ENCODE measurements at places on chromosomes 5 and 9.
A peak's percentile ranks its signal among the peaks of the same experiment; 100 is the strongest.

GRCh38 chr5:672329-673160, 20.6 kb downstream of the TPPP start:
- peaks cover 2% of the 10 kb centered on the region for H3K36me3 ChIP-seq
- peak overlapping the region; percentile 52 for H3K4me3 ChIP-seq
- H3K27ac ChIP-seq, result peak overlapping the region; percentile 95
- DNase-seq, result peak; percentile 71
- peaks cover 13% of the 10 kb centered on the region for H3K4me1 ChIP-seq
- peaks cover 9% of the 10 kb centered on the region for H3K27me3 ChIP-seq

GRCh38 chr5:7763621-7764072, 87.3 kb downstream of the CFAP90 start:
- DNase-seq, result no peak
- no peak overlapping the region for H3K4me3 ChIP-seq
- H3K36me3 ChIP-seq, result no peaks in the 10 kb centered on the region
- H3K27ac ChIP-seq, result no peak overlapping the region

DNA sequence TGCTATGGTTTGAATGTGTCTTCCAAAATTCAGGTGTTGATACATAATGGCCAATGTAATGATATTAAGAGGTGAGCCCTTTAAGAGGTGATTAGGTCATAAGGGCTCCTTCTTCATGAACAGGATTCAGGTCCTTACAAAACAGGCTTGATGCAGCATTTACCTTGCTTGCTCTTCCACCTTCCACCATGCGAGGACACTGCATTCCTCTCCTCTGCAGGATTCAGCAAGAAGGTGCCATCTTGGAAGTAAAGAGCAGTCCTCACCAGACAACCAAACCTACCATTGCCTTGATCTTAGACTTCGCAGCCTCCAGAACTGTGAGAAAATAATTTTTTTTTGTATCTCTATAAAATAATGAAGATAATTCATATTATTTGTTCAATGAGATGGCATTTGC, 314.0 kb upstream of the SMARCA2 start:
- DNase-seq, result no peak
- H3K36me3 ChIP-seq, result no peaks in the 10 kb centered on the region
- H3K27ac ChIP-seq, result no peak overlapping the region
- no peak overlapping the region for H3K4me3 ChIP-seq
- H3K4me1 ChIP-seq, result no peaks in the 10 kb centered on the region

- H3K27ac ChIP-seq, result no peak overlapping the region
- peaks cover 40% of the 10 kb centered on the region for H3K4me1 ChIP-seq
- DNase-seq, result no peak
Observed at GRCh38 chr5:157855404-157855994, 3.4 kb downstream of the CLINT1 start.

- no peak for DNase-seq
- H3K27me3 ChIP-seq, result peaks cover 3% of the 10 kb centered on the region
- H3K4me3 ChIP-seq, result no peak overlapping the region
- no peak overlapping the region for H3K27ac ChIP-seq
- no peaks in the 10 kb centered on the region for H3K4me1 ChIP-seq
- no peaks in the 10 kb centered on the region for H3K36me3 ChIP-seq
Observed at GRCh38 chr5:102830241-102830640, 75.1 kb downstream of the PAM start.

- H3K4me3 ChIP-seq, result no peak overlapping the region
- H3K4me1 ChIP-seq, result no peaks in the 10 kb centered on the region
- DNase-seq, result no peak
- no peaks in the 10 kb centered on the region for H3K27me3 ChIP-seq
- H3K36me3 ChIP-seq, result no peaks in the 10 kb centered on the region
- H3K27ac ChIP-seq, result no peak overlapping the region
Observed at GRCh38 chr5:86879086-86879485, 261.3 kb downstream of the COX7C start.

DNA sequence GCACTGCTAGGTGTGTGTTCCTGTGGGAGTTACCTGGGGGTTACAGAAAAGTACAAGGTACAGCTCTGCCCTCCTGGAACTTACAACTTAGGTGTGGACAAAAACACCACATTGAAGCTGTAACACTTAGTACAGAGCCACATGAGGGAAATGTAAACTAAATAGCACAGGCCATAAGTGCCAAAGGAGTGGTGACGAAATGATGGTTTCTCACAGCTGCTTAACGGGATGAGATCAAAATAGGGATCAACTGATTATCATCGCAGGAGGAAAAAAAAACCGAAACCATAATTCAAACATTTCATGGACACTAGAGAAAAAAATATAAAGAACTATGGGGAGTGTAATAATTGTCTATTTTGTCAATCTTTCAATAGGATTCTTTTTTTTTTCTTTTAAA, 5.9 kb downstream of the LIX1 start:
- peaks cover 2% of the 10 kb centered on the region for H3K27me3 ChIP-seq
- no peak overlapping the region for H3K4me3 ChIP-seq
- H3K4me1 ChIP-seq, result peaks cover 6% of the 10 kb centered on the region
- no peaks in the 10 kb centered on the region for H3K36me3 ChIP-seq
- DNase-seq, result no peak
- H3K27ac ChIP-seq, result no peak overlapping the region

- no peak overlapping the region for H3K4me3 ChIP-seq
- H3K4me1 ChIP-seq, result no peaks in the 10 kb centered on the region
- peaks cover 11% of the 10 kb centered on the region for H3K36me3 ChIP-seq
- no peak for DNase-seq
- H3K27ac ChIP-seq, result no peak overlapping the region
- no peaks in the 10 kb centered on the region for H3K27me3 ChIP-seq
Observed at GRCh38 chr5:118857700-118858099, 130.6 kb downstream of the DTWD2 start.

- H3K36me3 ChIP-seq, result no peaks in the 10 kb centered on the region
- DNase-seq, result no peak
- H3K27ac ChIP-seq, result no peak overlapping the region
- no peaks in the 10 kb centered on the region for H3K4me1 ChIP-seq
- H3K27me3 ChIP-seq, result no peaks in the 10 kb centered on the region
Observed at GRCh38 chr5:126376443-126376842, 46.8 kb upstream of the GRAMD2B start.

DNA sequence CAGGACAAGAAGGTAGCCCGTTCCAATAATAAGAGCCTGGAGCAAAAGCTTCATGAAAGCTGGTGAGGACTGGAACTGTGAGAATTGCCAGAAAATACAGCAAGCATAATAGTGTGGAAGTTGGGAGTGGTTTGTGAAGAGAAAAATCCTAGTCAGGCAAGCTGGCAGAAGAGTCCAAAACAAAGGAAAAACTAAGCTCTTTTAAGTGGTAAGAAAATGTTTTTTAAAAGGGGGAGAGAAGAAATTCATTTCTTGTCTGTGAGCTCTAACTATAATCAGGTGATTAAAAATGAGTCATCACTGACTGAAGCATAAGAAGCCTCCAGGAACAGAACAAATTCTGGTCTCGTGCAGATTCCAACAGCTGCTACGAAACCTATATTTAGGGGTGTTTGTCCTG, 102.6 kb downstream of the CAAP1 start:
- peaks cover 2% of the 10 kb centered on the region for H3K27me3 ChIP-seq
- no peak overlapping the region for H3K4me3 ChIP-seq
- no peak for DNase-seq
- no peaks in the 10 kb centered on the region for H3K36me3 ChIP-seq
- H3K27ac ChIP-seq, result no peak overlapping the region

DNA sequence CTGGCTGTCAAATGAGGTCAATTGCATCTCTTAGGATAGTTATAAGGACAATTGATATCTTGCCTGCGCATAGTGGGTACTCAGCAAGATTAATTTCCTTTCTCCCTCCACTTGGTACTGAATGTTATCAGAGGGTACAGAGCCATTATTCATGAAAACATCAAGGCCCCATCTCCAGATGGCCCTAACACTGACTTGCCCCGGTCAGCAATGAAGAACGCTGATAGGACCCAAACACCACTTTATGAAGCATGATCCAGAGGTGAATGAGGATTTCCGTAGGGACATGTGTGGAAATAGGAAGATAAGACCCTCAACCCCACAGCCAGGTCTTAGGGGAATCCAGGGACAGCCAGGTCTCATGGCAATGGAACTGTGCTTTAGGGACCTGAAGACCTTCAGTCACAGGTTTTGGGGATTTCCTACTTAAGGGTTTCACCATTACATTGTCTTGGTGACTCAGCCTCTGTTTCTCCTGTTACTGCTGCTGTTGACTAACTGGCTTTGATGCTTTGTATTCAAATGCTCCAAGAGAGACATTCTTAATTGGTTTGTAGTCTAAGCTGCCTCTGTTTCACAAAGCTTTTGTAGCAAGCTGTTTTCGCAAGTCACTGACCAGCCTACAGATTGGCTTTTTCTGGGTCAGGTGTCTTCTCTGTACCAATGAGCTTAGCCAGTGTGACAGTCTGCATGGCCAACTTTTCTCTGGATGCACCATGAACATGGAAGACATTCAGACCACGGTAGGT, 35.3 kb upstream of the IQGAP2 start:
- H3K27ac ChIP-seq, result no peak overlapping the region
- no peaks in the 10 kb centered on the region for H3K4me1 ChIP-seq
- peaks cover 3% of the 10 kb centered on the region for H3K27me3 ChIP-seq

DNA sequence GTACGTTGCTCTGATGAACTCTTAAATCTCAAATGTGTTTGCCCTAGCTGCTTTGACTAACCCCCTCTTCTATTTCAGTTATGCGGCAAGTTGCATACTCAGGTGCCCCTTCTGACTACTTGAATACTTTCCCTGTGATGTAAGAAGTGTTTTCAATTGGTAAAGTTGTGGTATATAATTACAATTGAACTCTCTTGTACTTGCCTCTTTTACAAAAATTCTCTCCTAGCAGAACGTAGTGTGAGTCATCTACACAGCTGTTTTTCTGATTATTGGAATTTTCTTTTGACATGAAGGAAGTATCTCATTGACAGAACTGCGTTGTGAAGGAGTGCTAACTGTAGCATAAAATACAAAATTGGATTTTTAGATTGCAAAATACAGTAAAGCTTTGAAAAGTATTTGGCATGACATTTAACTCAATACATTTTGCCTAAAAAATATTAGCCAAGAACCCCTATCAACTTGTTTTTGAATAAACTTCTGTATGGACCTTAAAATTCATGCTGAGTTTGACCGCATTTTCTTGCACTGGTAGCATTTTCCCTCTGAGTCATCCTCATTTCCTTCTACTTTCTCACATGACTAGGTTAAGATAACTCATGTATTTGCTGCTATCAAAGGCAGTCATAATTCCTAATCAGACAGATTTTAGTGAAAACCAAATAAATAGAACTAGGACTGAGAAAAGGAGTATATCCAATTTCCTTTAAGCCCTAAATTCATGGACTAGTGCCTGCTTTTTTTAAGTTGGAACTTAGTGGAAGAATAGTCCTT, 6.3 kb downstream of the CRHBP start:
- H3K36me3 ChIP-seq, result peaks cover 2% of the 10 kb centered on the region
- no peak overlapping the region for H3K27ac ChIP-seq
- H3K4me3 ChIP-seq, result no peak overlapping the region

- no peak overlapping the region for H3K27ac ChIP-seq
- H3K36me3 ChIP-seq, result no peaks in the 10 kb centered on the region
Observed at GRCh38 chr5:170510126-170510525, 6.3 kb downstream of the KCNIP1 start.

DNA sequence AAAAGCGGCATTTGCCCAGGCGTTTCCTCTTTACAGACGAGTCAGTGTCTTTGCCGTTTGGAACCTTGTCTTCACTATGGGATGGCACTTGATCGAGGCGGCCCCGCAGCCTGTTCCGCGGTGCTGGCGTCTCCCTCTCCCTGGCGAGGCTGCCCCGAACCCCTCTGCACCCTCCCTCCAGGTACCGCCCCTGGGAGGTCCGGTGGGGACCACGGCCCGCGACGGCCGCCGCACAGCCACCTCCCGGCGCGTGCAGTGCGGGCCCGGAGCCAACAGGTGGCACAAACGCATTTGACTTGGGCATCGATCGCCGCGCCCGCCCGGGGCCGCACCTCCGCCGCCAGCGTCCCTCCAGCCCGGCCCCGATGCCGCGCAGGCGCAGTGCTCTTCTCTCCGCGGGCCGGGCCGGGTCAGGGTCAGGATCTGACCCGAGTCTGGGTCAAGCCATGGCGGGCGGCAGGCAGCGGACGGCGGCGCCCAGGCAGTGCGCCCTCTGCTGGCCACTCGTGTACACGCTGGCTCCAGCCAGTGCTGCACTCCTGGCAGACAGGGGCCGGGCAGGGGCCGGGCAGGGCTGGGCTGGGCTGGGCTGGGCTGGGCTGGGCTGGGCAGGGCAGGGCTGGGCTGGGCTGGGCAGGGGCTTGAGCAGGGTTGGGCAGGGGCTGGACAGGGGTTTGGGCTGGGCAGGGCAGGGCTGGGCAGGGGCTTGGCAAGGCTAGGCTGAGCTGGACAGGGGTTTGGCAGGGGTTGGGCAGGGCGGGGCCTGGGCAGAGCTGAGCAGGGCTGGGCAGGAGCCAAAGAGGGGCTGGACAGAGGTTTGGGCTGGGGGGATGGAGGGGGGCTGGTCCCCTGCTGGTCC, 155.8 kb upstream of the IRX4 start:
- H3K36me3 ChIP-seq, result no peaks in the 10 kb centered on the region
- peak overlapping the region; percentile 86 for H3K4me3 ChIP-seq
- peaks cover 13% of the 10 kb centered on the region for H3K27me3 ChIP-seq
- DNase-seq, result peak; percentile 61
- no peak overlapping the region for H3K27ac ChIP-seq

DNA sequence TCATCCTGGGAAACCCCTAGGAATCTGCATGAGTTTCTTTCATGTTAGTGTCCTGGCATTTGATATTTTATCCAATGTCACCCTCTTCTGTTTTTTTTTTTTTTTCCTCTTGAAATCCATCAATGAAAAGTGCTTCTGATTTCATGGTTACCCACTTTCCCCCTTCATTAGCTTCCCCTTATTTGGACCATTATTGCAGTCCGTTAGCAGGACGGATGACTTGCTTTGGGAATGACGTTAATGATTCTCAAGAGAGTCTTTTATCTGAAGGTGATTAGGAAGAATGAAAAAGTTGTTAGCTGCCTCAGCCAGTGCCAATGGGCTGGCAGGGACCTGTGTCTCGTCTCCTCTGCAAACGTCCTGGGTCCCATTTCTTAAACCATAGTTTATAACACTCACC, 134.7 kb downstream of the SEMA6A start:
- H3K27ac ChIP-seq, result no peak overlapping the region
- no peaks in the 10 kb centered on the region for H3K27me3 ChIP-seq
- no peak for DNase-seq
- no peaks in the 10 kb centered on the region for H3K4me1 ChIP-seq
- H3K36me3 ChIP-seq, result peaks cover 30% of the 10 kb centered on the region

DNA sequence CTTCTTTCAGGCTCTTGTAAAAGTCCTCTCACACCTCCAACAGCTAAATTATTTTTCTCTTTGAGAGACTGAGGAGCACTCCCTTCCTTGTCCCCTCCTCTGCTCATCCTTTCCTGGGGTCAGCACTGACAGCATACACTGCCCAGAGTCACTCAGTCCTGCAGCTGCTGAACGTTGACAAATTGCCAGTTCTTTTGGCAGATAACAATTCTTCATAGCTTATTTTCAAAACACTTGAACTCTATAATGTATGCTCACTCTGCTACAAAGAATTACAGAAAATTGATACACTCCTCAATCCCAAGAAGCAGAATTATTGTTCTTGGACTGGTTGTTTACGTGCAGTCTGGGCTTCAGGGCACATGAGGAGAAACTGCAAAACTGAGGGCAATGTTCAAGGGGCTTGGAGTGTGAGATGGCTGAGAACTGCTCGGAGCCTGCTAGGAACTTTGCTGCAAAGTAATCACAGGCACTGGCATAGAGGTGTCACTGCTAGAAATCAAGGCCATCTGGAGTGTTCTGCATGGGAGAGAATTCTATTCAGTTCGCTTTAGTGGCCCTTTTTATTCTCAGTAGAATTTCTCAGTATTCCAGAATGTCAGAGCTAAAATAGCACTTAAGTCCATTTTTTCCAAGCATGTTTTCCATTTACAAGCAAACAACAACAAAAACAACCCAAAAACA, 96.4 kb upstream of the SPOCK1 start:
- no peak overlapping the region for H3K27ac ChIP-seq
- peaks cover 2% of the 10 kb centered on the region for H3K36me3 ChIP-seq
- H3K27me3 ChIP-seq, result peaks cover 12% of the 10 kb centered on the region
